WTC11 (cell line): ENCODE measurements at places on chromosomes 5 and 9.

DNA sequence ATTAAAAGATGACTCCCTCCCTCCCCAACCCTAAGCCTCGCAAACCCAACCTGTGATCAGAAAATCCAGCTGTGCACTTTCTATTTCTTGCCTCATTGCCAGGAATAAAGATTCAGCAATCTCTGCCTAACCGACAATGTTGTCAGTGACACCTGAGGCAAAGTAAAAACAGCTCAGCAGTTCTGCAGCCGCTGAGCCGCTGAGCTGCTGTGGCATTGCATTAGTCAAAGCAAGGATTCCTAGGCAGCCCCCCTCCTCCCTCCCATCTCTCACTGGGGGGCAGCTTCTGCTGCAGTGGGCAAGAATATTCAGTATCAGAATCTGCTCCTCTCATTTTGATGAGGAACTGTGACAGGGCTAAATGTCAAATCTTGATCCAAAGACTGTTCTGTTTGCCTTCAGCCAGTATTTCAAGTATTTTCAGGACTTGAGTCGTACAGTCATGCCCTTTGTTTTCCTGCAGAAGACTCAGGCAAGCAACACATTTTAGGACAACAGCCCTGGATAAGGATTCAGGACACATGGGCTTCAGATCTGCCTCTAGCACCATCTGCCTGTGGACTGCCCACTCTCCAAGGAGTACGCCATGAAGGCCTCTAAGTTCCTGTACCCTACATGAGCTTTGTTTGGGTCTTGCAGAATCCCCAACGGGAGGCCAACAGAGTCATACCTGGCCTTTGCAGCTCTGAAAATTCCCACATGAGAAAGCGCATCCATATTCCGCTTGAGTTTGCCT, 41.1 kb upstream of the DAP start:
- DNase-seq = peak; percentile 19

- DNase-seq = no peak
These were observed 150.7 kb downstream of the CMYA5 start for GRCh38 chr5:79840084-79840990.

GRCh38 chr5:169842699-169843098, 137.6 kb downstream of the INSYN2B start:
- DNase-seq = no peak

DNA sequence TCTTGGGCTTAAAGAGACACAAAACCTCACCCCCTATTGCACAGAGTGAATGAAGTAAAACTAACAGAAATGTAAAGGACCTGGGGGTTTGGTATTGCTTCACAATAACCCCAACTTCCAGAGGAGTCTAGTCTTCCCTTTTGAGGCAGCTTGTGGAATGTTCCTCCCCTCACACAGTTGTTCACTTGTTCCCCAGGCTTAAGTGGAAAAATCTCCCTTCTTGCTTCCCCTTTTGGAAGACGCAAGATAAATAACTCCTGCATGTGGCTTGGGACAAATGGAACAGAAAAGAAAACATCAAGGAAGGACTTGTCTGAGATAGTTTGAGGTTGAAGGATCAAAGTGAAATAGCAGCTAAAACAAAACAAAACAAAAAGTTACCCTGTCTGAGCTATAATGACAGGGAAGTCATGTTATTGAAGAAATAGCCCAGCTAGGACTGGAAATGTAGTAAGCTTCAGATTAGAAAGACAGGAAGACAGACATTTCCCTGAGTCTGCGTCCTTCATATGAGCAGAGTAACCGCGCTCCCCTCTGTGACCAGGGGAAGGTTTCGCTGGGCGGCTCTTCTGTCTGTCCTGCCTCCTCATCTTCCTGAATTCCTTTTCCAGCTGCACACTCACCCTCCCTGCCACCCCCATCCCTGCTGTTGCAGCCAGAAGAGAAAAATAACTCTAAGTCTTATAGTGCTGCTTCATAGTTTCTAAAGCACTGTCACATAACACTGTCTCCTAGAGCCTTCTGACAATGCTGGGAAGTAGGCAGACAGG, 8.8 kb downstream of the SPARC start:
- DNase-seq = no peak

DNA sequence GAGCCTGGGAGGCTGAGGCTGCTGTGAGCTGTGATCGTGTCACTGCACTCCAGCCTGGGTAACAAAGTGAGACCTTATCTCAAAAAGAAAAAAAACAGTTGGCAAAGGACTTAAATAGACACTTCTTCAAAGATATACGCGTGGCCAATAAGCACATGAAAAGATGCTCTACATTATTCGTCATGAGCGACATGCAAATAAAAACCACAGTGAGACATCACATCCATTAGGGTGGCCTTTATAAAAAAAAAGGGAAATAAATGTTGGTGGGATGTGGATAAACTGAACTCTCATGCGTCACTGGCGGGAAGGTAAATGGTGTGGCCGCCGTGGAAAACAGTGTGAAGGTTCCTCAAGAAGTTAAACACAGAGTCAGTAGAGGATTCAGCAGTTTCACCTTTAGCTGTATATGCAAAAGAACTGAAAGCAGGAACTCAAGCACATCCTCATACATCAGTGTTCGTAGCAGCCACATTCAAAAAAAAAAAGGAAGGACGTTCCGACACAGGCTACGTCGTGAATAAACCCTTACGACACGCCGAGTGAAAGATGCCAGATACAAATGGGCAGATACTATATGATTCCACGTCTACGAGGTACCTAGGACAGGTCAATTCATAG, 24.5 kb upstream of the NRARP start:
- no peak for DNase-seq

- DNase-seq = no peak
These were observed 719 bp downstream of the MIGA2 start for GRCh38 chr9:129036923-129037766.

GRCh38 chr9:77505232-77505631, 142.9 kb downstream of the GNA14 start:
- no peak for DNase-seq

GRCh38 chr5:149938279-149938678, 6.3 kb downstream of the PDE6A start:
- no peak for DNase-seq

DNA sequence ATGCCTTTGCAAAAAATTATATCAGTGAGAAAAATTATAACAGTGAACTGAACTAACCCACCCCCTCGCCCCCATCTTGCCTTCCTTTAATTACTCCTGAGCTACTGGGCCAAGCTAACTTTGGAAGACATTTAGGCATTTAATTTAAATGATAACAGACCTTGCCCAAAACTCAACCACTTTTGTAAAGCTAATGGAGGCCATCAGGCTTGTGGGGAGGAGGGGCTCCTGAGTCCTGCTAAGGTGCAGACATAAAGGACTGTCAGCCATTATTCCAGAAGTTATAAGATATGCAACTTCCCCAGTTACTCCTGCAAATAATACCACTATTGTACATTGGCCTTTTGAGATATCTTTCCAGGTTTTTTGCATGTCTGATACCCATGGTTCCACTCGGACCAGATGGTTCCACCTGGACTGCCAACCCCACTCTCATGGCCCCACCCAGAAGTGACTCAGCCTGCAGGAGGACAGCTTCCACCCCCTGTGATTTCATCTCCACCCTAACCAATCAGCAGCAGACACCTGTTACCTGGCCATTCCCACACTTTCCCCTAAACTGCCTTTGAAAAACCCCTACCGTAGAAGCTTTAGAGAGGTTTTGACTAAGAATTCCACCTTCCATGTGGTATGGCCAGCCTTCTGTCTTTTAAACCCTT, 805.4 kb upstream of the CDH6 start:
- DNase-seq = no peak

- no peak for DNase-seq
These were observed 159.4 kb downstream of the KDM4C start for GRCh38 chr9:6917162-6917561.

- DNase-seq = no peak
These were observed 101.5 kb upstream of the SNX2 start for GRCh38 chr5:122673343-122673742.

DNA sequence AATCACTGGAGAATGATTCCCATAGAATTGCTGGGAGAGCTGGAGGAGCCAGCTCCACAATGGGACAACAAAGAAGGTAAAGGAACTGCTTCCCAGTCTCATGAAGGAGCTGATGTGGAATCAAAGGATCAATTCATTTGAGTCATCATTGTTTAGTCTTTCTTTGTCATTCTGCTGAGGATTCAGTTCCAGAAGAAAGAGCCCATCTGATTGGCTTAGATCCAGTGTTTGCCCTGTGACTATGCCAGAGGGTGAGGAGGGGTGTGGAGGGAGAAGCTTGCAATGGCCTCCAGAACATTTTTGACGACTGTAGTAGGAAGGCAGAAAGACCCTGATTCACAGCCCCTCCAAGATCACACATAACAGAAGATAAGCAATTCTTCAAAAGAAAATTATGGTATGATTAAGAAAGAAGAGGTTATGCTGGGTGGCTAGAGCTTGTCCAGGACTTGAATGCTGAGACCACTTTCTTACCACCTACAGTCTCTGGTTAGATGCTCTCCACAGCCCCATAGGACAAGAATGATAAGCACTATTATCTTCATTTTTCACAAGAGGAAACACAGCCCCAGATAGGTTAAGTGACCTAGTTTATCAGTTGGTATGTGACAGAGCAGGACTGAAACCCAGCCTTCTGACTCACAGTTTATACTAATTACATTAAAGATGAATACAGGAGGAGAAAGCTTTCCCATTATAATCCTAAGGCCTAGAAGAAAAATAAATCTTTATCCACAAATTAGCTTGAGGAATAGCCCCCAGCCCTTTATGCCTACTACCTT, 363.1 kb downstream of the PRELID2 start:
- DNase-seq = no peak

GRCh38 chr5:57302164-57302563, 128.3 kb downstream of the GPBP1 start:
- no peak for DNase-seq

DNA sequence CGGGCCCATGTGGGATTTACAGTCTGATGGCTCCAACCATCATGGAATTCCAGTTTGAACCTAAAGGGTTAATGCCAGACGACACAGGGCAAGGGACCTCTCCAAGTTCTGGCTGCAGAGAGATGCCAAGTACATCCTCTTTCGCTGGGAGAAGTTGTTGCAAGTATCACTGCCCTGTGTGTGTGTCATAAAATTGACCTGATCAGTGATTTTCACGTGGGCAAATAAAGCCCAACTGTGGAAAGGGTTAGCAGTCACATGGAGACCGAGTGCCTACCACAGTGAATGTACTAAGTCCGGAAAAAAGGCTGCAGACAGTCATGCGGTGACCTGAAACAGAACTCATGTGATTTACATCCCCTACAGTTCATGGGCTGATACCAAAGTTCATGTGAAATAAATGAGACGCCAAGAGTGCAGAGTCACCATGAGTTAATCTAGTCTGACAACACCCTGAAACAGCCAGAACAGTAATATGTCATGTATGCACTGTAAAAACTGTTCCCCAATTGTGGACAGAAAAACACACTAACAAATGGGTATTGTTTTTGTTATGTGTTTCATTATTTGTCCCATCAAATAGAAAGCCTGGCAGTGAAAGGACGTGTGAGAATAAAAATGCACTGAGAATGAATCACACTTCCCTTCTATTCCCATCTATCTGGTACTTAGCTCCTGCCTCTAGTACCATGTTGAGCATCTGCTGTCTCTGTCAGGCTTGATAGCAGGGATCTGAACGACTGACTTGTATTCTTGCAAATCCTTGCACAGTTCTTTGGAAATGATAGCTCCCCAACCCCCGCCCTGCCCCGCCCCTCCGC, 115.7 kb downstream of the SUSD1 start:
- DNase-seq = no peak

DNA sequence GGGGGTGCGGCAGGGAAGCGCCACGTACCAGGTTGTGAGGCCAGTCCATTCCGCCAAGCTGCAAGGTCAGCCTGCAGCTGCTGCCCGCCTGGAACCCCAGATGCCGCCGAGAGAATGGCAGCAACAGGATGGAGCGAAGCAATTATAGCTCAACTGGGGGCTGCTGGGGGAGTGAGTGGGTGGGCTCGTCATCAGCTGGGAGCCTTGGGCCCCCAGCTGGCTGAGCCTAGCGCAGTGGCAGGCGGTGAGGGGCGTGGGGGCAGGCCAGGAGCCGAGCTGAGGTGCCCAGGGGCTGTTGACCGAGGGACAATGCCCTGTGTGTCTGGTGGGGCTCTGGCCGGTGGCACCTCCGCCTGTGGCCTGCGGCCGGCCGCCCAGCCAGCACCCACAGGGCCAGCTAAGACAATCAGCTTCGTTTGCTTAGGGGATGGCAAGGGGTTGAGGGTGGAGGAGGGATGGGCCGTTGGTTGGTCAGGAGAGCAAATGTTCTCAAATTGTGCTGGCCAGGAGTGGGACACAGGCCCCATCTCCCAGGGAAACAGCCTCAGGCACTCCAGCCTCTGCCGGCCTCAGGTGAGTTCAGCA, at the start of gene IL17B:
IL17B (minus strand) TSS at position 116 of the 585 bp plus-strand sequence; CDS start at position 49, 67 bp downstream.
- no peak for DNase-seq

GRCh38 chr5:133841831-133842750, 126.3 kb downstream of the C5orf15 start:
- DNase-seq = no peak

- no peak for DNase-seq
These were observed 692.7 kb downstream of the DNAH5 start for GRCh38 chr5:13251623-13252376.

DNA sequence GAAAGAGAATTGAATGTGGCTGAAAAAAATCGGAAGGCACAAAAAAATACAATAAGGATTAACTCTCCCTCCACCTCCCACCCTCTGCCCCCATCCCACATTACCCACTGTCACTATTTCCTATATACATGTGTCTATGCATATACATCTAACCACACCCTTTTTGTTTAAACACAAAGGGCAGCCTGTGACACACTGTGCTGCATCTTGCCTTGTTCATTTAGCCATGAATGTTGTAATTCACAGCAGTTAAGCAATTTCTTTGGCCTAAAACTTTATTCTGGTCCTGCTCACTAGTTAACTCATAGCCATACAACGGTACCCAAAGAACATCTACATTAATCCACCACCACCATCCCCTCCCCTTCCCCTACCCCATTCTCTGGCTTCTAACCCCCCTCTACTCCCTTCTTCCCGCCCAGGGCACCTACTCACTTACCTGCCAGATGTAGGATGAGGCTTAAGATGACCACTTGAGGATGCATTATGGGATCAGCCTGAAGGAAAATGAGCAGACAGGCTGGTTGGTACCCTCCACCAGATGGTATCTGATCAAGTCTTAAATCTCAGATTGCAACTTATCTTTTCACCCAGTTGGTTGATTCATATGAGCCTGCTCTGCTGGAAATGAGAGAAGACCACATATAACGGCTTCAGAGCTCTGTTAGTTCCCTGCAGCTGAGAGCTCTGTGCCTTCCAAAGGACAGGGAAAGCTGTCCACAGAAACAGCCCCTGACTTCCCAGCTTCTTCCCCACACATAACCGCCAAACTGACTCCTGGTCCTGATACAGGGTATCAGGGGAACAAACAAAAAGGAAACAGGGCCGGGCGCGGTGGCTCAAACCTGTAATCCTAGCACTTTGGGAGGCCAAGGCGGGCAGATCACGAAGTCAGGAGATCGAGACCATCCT, 1.2 kb downstream of the HAVCR1 start:
- DNase-seq = no peak

DNA sequence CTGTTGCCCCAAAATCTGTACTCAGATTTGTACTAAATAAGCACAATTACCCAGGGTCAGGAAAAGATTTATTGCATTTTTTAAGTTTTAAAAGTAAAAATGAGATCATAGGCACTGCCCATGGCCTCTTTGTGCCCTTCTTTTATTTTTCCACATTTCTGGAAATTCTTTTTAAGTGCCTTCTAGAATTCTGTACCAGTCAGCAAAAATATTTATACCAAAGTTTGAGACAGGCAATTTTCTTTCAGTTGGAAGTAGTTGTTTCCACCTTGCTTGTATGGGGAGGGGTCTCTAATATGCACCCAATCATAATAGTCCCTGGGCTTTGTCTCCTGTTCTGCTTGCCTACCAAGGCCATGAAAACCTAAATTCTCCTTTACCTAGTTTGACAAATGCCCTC, 5.6 kb upstream of the RNF20 start:
- no peak for DNase-seq
